ENCODE measurements at places on chromosomes 11 and 22. TPM values are rescaled to one million over a fixed set of nuclear protein-coding genes. Genes with fewer than 3 reads are reported as not detected.

DNA sequence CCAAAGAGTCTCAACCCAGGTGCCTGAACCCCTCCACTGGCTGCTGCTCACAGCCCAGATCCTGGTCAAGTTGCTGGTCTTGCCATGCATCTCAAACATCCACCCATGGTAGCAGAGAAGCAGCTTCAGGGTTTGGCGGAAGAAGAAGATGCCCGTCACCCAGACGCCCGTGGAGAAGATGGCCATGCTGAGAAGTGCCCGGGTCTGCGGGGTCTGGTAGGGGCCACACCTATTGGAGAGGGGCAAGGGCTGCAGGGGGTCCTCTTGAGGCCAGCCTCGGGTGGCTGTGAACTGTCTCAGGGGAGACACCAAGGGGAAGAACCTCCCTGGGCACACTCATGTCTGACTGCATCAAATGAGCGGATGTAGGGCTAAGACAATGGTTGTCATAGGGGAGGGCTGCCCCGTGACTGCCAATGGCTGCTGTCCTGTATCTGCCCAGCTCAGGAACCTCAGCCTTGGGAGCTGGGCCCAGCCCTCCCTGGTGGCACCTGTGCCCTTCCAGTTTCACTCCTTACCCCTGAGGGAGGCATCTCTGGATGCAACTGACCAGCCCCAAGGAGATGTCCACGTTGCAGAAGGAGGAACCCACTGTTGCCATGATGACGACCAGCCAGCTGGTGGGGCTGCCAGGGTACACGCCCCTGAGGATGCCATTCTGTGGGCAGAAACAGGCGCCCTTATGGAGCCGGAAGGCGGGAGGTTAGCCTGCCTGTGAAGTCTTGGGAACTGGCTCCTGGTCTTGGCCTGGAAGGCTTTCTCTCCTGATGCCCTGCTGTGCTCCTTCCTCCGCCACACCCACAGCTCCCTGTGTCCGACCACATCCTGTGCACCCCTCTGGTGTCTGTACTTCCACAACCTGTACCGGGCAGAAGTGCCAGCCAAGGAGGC is 1.2 kb downstream of the CPT1B start:
- no peak for DNase-seq

DNA sequence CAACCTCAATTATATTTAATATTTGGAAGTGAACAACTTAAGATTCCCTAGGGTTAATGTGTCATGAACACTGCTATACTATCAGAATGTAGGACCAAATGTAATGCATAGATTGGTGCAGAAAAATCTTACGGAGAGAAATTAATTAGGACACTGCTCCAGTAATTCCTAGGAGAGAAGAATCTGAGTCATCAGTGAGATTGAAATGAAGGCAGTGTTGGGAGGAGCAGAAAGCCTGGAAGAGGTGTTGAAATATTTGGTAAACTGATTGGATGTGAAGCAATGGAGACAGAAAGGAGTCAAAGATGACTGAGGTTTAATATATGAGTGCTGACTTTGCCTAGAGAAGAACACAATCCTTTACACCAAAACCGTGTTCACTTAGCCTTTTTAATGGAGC is 836.0 kb downstream of the FAM181B start:
- DNase-seq: no peak

GRCh38 chr22:32226326-32227104 is 21.6 kb upstream of the RFPL2 start:
- no peak for DNase-seq

GRCh38 chr11:27002838-27003237 is 8.9 kb downstream of the FIBIN start:
- no peak for DNase-seq

DNA sequence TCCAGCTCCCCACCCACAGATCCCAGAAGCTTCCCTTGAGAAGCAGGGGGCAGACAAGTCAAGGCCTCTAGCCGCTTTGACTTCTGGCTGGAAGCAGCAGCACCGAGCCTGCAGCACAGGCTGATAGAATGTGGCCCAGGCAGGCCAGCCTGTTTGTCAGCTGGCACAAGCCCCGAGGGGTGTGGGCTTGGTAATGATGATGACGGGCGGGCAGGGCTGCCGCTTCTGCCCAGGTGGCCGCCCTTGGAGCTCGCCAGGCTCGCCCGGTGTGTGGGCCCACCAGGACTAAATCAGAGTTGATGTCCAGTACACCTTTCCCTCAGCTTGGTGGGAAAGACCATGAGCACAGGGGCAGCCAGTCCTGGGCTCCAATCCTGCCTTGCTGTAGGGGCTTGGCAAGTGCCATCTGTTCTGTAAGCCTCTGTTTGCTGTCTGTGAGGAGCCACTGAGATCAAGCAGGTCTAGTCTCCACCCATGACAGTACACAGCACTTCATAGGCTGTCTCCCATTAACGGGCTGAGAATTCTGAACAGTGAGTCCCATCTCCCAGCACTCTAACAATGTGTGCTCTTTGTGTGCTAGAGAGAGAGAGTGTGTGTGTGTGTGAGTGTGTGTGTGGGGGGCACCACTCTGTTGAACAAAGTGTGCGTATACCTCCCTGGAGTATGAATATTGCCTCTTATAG is 26.8 kb downstream of the MICAL2 start:
- no peak for DNase-seq

- DNase-seq: peak; percentile 70
Observed at GRCh38 chr22:43624144-43624998, 187.7 kb downstream of the EFCAB6 start.

GRCh38 chr22:32991353-32992101 is 66.7 kb downstream of the SYN3 start:
- DNase-seq: peak; percentile 12

DNA sequence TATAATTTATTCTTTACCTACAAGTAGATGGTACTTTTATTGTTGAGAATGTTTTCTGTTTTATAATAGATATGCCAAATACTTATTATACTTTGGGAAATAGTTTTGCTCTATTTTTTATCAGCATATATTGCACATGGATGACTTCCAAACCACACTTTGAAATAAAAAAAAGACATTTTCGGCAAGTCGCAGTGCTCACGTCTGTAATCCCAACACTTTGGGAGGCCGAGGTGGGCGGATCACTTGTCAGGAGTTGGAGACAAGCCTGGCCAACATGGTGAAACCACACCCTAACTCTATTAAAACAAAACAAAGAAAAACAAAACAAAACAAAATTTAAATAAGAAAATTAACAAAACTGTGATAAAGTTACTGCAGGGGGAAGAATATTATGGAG is 983.9 kb upstream of the CNTN5 start:
- no peak for DNase-seq

DNA sequence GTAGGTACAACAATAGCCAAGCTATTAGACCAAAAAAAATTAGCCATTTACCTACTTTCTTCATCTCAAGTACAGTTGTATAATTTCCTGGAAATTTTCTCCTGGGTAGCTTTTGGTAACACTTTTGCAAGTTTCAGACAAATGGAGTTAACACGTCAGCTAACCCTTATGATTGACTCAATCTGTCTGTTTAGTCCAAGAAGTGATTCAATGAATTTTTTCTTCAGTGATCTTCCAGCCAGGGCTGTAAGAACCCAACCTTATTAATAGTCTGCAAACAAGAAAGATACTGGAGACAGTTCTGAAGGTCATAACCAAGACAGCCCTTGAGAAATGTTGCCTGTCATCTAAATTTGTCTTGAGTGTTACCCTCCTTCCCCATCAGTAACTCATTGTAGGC is 30.1 kb upstream of the FIBIN start:
- DNase-seq: no peak

GRCh38 chr11:75429902-75430713 is 2.9 kb downstream of the KLHL35 start:
- peak; percentile 78 for DNase-seq

- no peak for DNase-seq
Observed at GRCh38 chr22:17155941-17156340, 3.1 kb downstream of the HDHD5 start.

DNA sequence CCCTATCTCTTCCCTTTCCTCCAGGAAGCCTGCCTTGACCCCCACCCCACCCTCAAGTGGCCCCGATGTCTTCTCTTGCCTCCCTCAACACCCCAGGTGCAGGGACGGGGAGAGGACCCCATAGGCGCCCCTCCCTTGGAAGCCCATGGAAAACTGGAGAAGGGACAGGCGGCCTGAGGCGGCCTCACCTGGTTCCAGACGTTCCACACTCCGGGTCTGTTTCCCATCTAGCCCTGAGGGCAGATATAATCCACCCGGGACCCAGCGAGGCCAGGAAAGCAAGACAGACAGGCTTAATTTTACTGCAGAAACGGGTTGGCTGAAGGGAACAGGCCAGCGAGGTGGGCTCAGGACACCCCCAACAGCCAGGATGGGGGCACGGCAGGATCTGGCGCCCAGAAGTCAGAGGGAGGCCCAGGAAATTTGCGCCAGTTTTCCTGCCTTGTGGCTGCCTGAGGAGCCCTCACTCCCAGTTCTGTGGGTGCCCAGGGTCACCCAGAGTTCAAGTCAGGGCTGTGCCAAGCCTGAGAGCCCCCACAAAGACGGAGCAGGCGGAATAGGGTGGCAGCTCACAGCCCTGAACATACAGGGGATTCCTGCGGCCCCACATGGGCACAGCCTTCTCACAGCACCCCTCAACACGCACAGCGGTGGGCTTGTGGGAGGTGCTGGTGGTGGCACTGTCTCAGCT is 3.0 kb upstream of the SIGIRR start:
- no peak for DNase-seq

- peak; percentile 5 for DNase-seq
Observed at GRCh38 chr11:77752516-77752915, 68.0 kb downstream of the RSF1 start.

- DNase-seq: no peak
Observed at GRCh38 chr11:111510311-111510710, 1.9 kb downstream of the BTG4 start.

DNA sequence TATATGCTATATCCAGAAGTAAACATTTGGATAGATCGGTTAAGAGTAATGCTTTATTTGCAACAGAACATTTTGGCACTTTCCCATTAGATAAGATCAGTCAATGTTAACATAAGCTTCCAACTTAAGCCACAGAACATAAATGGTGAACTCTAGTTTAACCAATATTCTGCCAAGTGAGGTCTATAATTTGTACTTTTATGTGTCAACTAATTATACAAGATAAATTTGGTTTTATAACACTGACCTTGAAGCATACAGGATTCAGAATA is 23.5 kb upstream of the BLID start:
- peak; percentile 64 for DNase-seq

DNA sequence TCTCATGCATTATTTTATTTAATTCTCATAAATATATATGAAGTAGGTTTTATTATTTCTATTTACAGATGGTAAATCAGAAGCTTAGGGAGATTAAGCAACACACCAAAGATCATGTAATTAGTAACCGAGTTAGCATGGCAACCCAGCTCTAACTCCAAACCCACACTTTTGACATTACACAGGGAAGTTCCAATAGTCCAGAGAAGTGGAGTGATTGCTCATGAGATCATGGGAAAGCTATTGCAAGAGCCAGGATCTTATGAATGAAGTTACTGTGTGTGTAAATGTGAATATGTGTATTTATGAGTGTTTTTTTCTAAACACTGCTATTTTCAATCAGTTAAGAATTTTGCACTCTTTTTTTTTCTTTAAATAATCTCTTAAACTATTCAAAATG is 225.8 kb upstream of the KIRREL3 start:
- DNase-seq: no peak

IRAG1 gene
- total RNA-seq: 25.7 TPM

MS4A3 gene
- not detected for total RNA-seq

SAA2 gene
- not detected for total RNA-seq
